ENCODE measurements at places on chromosomes 2 and 18. TPM values are rescaled to one million over a fixed set of nuclear protein-coding genes. Genes with fewer than 3 reads are reported as not detected.

The FTCDNL1 gene
- 0.59 TPM for total RNA-seq

The NEDD4L gene
- total RNA-seq = 39.8 TPM

The RAB6C gene
- not detected for total RNA-seq

The TMEM178A gene
- total RNA-seq = 7.1 TPM

The LYG1 gene
- total RNA-seq = 0.22 TPM

The NT5DC4 gene
- total RNA-seq = not detected

The DCDC2C gene
- not detected for total RNA-seq

The PRKRA gene
- total RNA-seq = 81.3 TPM

The IL1B gene
- total RNA-seq = not detected

The ACADL gene
- not detected for total RNA-seq

The ASNSD1 gene
- total RNA-seq = 51.9 TPM

- DNase-seq = no peak
These were observed 478.5 kb upstream of the GYPC start for GRCh38 chr2:126177479-126177878.

DNA sequence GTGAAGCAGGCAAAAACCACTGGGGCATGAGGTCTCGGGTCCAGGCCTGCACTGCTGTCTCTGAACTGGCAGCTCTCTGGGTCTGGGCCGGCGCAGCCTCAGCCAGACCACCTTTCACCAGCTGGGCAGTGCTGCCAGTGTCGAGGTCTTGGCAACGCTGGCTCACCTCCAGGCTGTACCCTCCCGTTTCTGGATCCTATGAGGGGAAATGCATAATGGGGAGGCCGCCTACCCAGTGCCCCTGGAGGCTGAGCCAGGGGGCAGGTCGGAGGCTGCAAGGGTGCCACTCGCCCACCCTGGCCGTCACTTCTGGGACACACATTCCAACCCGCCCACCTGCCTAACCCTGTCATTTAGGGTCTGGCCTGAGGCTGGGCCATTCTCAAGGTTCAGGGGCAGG, 24.6 kb downstream of the KIF1A start:
- DNase-seq = no peak

GRCh38 chr2:233179848-233180366, 71.6 kb upstream of the ATG16L1 start:
- DNase-seq = no peak

- no peak for DNase-seq
These were observed 95.9 kb upstream of the SPTBN1 start for GRCh38 chr2:54360055-54360792.

- DNase-seq = no peak
These were observed 14.4 kb downstream of the CCNT2 start for GRCh38 chr2:134932864-134933526.

- DNase-seq = no peak
These were observed 3.1 kb downstream of the NFE2L2 start for GRCh38 chr2:177261116-177262060.

GRCh38 chr2:69253112-69253511, 133.9 kb downstream of the GFPT1 start:
- no peak for DNase-seq

GRCh38 chr18:41690332-41691127, 264.5 kb upstream of the PIK3C3 start:
- DNase-seq = no peak

GRCh38 chr18:45122506-45122905, 441.8 kb downstream of the SETBP1 start:
- DNase-seq = no peak

GRCh38 chr2:239152239-239152915, 248.4 kb downstream of the HDAC4 start:
- peak; percentile 58 for DNase-seq

DNA sequence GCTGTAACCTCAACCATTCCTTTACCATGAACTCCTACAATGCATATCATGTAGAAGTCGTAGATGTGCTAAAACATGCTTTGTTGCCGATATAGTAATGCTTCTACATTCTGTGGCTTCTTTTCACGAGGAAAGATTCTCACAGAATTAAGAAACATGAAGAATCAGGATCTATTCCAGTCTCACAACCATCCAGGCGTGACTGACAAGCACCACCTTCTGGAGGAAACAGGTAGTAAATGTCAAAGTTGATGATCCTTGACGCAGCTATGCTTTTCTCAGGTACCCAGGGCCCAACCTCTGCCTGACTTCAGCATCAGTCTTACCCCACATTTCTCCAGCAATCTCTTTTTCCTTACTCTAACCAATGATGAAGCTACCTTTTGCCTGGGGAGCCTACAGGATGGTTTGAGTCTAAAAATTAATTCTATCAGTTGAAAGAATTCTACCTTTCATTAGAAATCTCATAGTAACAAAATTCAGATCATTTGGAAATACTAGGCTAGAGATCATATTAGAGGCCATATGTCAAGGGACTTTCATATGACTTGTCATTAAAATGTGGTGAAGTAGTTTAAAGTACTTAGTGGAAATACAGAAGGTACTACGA, 123.3 kb upstream of the RND3 start:
- DNase-seq = peak; percentile 57

- DNase-seq = no peak
These were observed 109.7 kb downstream of the LDLRAD4 start for GRCh38 chr18:13328213-13328612.

GRCh38 chr2:107323946-107324565, 438.1 kb upstream of the ST6GAL2 start:
- no peak for DNase-seq

DNA sequence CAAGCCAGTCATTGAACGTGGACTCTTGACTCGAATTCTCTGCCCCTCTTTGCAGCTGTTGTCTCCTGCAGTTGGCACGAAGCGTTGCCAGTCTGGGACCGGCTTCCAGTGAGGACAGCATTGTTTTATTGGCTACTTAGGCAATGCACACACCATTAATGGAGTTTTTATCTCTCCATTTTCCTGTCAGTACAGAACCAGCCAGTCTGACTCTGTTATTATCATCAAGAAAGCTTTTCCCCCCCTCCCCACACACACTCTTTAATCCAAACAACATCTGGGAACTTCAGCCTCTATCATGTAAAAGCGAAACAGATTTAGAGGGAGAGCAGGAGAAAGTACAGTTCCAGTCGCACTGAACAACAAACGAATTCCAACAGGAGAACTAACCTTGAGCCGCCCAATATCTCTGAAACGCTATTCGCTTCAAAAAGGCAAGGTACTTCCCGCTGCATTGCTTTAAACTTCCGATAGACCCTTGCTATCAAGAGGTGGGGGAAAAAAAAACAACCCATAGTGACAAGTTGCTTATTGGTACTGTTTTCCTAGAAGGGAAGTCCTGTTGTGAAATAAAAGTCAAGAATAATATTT, 38.2 kb downstream of the ACVR1 start:
- no peak for DNase-seq

DNA sequence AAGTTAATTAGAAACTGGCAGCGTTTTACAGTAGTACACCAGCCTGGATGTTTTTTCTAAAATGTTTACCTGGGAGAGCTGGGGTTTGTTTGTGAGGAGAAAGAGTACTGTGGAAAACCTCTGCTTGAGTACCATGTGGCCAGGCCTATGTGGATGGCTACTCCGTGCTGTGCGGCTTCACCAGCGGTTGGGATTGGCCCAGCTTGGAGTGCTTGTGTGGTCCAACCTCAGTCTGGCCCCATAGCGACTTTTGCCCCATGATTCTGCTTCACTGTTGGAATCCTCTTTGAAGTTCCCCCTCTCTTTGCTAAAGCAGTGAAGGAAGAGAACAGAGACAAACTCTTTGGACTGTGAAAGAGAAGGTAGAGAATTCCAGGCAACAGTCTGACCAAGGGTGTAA, 15.9 kb downstream of the CD8A start:
- DNase-seq = no peak

DNA sequence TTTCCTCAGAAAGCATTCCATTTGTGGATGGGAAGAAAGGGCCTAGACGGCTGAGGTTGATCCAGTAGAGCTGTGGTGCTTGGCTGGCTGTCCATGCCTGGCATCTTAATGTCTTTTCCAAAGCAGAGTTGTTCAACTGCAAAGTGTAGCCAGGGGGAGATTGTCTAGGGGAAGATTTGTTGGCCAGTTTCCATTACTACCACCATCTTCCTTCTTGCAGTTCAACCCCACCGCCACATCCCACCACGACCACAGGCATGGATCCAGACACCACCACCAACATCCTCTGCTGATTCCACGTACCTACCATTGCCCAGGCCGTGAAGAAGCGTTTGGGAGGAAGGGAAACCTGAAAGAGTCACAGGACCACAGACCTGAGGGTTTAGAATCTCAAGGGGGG, 50.7 kb upstream of the HAAO start:
- no peak for DNase-seq

DNA sequence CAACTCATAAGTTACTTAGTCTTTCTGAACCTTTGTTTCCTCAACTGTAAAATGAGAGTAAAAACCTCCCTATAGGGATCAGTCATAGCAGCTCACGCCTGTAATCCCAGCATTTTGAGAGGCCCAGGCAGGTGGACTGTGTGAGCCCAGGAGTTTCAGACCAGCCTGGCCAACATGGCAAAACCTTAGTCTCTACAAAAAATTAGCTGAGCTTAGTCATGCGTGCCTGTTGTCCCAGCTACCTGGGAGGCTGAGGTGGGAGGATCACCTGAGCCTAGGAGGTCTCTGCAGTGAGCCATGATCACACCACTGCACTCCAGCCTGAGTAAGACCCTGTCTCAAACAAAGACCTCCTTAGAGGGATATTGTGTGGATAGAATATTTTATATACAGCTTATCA, 2.3 kb downstream of the GPR155 start:
- no peak for DNase-seq

- no peak for DNase-seq
These were observed 2.5 kb downstream of the ADD2 start for GRCh38 chr2:70765507-70765906.

DNA sequence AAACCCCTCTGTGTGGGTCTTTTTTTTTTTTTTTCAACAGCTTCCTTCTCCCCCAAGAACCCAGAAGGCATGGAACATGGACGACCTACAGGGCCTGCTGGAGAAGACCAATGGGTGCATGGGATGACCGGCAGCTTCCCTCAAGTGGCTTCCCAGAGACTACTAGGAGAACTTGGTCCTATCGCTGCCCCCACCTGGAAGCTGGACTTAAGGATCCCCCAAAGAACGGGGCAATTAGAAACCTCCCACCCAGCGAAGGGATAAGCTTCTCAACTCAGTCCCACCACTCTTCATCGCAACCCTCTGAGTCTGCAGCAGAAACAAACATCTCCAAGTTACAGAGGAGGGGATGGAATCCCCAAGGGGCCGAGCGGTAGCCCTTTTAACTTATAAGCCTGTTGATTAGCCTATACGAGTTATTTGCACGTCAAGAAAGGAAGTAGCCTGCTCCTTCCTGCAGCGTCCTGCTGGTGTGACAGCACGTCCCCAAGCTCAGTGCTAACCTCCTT, 1.4 kb downstream of the ACTR1B start:
- peak; percentile 56 for DNase-seq

GRCh38 chr18:13889671-13890070, 25.7 kb downstream of the MC2R start:
- DNase-seq = no peak

DNA sequence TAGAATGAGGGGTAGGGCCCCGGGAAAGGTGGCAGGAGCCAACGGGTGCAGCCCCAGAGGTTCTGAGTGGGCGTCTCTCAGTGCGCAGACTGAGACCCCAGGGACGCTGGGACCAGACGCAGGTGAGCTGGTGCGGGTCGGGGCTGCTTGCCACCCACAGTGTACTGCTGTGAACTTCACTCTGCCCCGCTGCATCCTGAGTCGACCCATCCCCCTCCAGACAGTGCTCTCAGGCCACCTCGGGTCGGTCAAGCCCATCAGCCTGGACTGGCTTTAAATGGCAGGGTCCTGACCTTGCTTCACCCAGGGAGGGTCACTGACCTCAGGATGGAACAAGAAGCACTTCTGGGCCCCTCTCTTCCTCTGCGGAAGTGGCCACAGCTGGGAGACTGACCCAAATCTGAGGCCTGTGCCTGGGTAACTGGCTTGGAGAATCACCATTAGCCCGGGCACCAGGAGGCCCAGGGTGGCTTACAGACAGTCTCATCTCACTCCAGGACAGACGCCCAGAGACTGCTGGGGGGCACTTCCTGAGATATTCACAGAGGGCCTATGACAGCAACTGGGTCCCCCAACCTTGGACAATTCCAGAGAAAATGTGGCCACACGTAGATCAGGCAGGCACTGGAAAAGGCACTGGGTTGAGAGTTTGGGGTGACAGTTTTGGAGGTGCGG, 23.7 kb upstream of the BOK start:
- DNase-seq = peak; percentile 51

- no peak for DNase-seq
These were observed 19.4 kb upstream of the ATP6V1B1 start for GRCh38 chr2:70916291-70916690.

GRCh38 chr2:150392614-150393013, 94.9 kb downstream of the RND3 start:
- DNase-seq = no peak

DNA sequence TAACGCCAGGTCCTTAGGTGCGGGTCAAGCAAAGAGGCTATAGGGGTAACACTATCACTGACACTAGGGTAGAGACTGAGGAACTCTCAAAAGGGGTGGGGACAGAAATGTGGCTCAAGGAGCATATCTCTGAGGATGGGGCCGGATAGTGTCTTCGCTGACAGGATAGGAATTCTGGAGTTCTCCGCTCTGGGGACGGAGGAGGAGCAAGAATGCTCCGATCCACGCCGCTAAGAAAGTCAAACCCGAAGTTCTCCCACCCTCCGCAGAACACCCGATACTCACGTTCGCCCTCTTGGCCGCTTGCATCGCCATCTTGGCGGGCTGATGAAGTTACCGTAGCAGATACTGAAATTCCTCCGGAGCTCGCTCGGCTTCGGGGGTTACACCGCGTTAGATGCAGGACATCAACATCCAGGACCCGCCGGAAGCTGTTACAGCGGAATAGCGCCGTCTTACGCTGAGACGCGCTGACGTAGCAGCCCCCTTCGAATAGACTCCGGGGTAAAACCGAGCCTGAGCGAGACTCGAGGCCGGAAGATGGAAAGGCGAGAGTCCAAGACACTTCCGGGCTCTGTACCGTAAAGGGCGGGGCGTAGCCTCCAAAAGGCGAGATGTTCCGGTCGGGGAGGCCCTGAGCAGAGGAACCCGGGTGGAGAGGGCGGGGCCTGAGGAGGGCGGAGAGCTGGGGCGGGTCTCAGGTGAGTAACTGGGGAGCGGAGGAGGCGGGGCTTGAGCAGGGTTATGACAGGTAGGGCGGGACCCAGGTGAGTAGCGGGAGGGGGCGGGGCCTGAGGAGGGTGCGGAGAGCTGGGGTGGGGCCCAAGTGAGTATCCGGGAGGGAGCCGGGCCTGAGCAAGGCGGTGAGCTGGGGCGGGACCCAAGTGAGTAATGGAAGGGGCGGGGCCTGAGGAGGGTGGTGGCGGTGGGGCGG, at the start of gene SF3B6:
Gene SF3B6 (minus strand): TSS at position 412 of the 934 bp plus-strand sequence. CDS start 97 bp downstream, at position 315.
- peak; percentile 97 for DNase-seq

- DNase-seq = no peak
These were observed 86.7 kb downstream of the GALNT14 start for GRCh38 chr2:31051258-31052140.
